ENCODE measurements at places on chromosomes 2 and 18.

- DNase-seq: no peak
Measured at GRCh38 chr18:27005589-27005988, 140.1 kb upstream of the AQP4 start.

- DNase-seq: no peak
Measured at GRCh38 chr2:159916511-159916910, 118.5 kb upstream of the CD302 start.

GRCh38 chr2:86577817-86578456, 14.7 kb upstream of the CHMP3 start:
- no peak for DNase-seq

DNA sequence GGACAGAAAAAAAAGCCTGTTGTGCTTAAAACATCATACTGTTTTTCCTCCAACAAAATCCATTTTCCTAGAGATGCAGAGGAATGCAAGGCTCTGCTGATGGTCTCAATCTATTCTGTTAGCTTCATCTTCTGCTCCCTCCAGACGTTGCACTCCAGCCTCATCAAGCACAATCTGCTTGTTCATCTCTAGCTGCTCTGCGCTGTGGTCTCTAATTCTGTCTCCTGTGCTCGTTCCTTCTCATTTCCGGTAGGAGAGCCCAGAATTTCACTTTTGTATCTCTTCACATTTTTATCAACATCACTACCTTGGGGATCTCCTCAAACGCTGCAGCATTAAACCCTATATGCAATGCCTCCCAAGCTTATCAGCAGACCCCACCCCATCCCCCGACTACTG, 708.9 kb downstream of the RNF144A start:
- no peak for DNase-seq

GRCh38 chr2:238106698-238107524, 6.8 kb downstream of the ESPNL start:
- DNase-seq: peak; percentile 26

DNA sequence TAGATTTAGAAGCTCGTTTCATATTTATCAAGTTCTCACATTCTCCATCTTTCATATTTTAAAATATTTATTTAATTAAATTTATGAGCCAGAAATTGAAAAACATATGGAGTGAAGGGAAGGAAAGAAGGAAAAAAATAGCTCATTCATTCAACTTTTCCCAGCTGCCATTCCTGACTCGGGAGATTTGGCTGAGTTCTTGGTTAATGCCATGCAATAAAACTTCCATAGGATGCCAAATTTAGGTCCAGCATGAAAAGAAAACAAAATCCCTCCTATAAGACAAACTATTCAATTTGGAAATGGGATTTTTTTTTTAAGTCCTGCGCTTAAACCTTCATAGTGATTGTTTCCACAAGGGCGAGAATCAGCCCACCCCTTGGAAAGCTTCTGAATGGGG, 426.1 kb upstream of the TNP1 start:
- DNase-seq: no peak

DNA sequence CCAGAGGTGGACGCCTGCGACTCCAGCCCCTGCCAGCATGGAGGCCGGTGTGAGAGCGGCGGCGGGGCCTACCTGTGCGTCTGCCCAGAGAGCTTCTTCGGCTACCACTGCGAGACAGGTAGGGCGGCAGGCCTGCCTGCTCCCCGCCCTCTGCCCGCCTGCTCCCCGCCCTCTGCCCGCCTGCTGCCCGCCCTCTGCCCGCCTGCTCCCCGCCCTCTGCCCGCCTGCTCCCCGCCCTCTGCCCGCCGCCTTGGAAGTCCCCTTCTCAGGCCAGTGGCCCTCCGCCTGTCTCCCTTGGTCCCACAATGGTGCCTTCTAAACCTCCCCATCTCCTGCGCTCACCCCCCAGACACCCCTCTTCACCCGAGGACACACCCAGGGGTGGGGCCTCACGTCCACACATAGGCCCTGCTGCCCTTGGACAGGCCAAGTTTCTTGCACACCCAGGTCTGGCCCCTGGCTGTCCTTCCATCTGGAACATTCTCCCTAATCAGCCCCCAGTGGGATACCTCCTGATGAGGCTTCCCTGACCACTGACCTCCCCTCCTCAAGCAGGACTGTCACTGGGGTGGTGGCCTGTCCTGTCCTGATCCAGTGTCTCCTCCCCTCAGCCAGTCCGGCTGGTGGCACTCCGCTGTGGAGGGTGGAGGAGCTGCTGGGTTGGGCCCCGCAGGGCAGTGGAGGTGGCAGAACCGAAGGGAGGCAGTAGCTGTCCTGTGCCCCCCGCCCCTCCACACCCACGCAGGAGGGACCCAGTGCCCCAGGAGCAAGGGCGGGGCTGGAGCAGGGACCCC, 37.9 kb downstream of the MTERF4 start:
- DNase-seq: peak; percentile 43

DNA sequence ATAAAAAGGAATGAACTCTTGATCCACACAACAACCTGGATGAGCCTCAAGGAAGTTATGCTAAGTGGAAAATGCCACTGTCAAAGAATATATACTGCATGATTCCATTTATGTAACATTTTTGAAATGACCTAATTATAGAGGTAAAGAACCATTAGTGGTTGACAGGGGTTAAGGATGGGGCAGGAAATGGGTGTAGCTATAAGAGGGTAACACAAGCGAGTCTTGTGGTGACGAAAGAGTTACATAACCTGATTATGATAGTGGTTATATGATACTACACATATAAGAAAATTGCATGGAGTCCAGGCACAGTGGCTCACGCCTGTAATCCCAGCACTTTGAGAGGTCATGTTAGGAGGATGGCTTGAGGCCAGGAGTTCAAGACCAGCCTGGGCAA, 346.6 kb upstream of the PKDCC start:
- no peak for DNase-seq

- no peak for DNase-seq
Measured at GRCh38 chr18:21448299-21448698, 152.2 kb downstream of the ESCO1 start.

- DNase-seq: peak; percentile 58
Measured at GRCh38 chr2:100786297-100786658, 33.7 kb upstream of the NPAS2 start.

DNA sequence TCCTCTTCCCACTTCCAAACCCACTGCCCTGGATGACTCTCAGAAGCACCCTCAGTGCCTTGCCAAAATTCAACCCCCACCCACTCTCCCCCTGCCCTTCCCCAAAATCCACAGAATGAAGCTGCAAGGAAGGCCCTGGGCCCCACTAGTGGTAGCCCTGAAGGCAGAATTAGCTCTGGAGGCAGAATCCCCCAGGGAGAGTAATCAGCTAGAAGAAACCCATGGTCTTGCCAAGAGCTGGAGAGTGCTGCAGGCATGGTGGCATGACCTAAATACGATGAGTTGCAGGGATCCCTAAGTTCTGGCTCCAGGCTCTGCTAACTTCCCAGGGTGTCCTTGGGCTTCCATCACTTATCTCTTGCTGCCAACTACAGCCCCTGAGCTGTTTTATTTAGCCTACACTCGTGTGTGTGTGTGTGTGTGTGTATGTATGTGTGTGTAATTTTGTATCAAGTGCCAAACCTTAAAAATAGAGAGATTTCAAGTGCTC, 7.9 kb downstream of the GAD1 start:
- no peak for DNase-seq

- no peak for DNase-seq
Measured at GRCh38 chr18:55635439-55635838, 47.4 kb upstream of the TCF4 start.

- no peak for DNase-seq
Measured at GRCh38 chr18:64095056-64095455, 53.8 kb downstream of the LINC00305 start.

DNA sequence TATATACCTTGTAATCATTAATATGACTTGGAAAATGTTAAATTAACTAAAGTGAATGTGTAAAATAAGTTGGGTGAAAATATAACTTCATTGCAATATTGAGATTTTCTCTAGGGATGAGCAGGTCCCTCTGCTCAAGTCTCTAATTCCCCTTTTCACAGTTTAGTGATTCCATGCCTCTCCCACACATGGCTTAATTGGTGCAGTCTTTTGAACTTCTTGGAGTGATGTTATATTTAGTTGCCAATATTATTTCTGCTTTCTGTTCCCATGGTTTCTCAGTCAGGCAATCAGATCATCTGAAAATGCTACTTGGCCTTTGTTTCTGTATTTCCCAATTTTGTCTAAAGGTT, 233.7 kb upstream of the SPOPL start:
- DNase-seq: no peak

DNA sequence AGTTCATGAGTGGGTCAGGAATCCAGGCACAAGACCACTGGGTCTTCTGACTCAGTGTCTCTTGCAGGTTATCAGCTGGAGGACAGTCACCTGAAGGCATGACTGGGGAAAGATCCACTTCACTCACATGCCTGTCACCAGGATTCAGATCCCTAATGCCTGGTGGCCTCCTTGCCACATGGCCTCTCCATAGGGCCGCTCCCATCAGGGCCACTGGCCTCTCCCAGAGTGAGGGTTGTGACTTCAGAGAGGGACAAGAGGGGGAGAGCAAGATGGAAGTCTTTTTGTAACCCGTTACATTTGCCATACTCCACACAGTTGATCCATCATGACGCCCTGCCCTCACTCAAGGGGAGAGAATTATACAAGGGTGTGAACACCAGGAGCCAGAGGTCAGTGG, 13.0 kb upstream of the OTOS start:
- peak; percentile 7 for DNase-seq

DNA sequence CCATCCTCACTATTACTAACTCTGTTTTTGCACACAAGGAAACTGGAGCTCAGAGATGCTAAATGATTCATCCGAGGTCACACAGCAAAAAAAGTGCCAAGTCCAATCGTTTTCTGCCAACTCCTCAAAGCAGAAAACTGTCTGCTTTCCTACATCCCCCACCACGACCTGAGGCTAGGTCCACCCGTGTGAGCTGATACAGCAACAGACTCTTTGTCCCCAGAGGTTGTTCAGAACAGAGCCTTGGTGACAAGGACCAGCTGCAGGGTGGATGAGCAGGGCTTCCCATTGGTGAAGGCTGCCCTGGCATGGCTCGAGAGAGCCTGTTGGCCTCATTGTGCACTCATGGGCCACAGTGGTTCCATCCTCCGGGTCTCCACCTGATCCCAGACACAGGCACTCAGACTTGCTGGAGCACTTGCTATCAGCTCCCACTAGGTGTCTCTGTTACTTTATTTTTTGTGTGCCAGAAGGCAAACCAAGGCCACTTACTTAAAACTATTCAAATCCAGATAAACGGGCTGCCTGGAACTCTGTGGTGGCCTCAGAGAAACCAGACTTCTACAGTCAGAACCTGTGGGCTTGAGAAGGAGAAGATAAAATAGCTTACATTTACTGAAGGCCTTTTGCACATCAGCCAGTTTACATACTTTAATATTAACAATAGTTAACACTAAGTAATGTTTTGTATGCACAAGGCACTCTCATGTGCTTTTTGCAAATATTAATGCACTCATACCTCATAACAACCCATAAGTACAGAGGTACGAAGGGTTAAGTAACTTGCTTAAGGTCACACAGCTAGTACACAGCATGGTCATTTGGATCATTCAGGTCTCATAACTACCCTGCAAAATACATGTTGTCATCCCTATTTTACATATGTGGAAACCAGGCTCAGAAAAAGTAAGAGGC, 62.9 kb upstream of the CTIF start:
- DNase-seq: no peak

DNA sequence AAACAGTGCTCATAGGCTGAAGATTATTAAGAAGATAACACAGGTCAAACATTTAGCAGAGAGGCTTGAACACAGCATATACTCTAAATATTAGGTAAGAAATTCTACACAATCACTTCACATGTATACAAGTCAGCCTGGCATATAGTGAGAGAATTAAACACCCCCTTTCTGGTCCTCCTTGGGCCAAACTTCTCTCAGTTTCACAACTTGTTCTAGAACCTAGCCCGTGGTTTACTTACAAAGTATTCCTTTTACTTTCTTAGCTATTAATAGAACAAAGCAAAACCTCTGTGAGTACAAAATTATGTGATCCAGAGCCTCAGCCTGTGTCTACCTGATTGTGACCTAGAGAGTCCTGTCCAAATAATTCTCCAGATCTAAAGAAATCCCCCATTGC, 562.8 kb downstream of the TNS1 start:
- no peak for DNase-seq

- DNase-seq: no peak
Measured at GRCh38 chr2:113123726-113124125, 3.7 kb upstream of the IL1RN start.

GRCh38 chr18:74289137-74289536, 2.6 kb downstream of the CYB5A start:
- DNase-seq: no peak

DNA sequence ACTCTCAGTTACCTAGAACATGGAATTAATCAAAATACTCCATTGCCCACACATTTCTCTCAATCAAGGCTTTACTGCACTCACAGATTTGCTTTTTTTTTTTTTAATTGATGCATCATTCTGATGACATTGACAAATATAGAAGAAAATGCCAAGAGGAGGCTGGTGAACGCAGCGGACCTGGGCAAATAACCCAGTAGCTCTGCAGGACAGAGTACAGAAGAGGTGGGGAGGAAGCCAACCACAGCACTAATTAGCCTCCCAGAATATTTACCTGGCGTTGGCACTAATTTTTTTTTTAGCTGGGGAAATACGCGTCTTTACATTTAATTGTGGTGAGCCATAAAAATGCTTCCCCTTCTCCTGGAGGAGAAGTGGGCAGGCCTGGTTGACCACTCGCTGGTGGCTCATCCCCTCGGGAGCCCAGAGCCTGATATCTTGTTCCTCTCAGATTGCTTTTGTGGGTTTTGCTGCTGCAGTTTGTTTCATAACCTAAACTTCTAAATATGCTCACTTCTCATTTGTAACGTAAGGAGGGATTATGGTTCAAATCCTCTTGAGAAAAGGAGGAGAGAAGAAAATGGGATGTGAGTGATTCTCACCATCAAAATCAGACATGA, 165.8 kb upstream of the EPB41L3 start:
- DNase-seq: no peak

DNA sequence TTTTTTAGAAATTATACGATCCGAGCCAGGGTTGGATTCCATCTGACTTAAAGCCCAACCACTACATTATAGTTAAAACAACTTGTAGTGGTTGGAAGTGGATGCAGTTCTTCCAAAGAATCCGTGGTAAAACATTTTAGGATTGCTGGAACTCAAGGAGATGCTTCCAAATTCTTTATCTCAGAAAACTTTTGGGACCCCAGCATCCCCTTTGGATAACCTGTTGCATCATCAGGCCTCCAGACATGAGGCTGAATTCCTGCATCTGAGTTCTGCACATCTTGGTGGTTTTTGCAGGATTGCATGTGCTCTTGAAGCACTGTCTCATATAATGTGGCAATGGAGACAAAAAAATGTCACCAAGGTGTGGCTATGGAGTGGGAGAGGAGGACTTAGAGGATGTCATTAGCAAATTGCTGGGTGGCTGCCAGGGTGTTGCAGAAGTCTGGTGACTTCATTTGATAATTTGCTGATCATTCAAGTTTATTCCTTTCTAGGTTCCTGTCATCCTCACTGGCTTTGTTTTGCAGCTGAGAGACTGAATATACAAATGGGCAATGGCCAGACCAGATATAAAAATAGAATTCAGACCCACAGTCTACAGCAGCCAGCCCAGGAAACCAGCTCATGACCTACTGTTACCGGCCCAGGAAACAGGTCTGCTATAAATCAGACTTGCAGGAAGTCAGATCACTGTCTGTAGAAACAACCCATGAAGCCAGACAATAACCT, 207.7 kb downstream of the BCL2 start:
- peak; percentile 66 for DNase-seq
